Suppressor macrophage treated with lipopolysaccharide for 1 hour (primary cell): ENCODE measurements at places on chromosomes 7 and 10.

- DNase-seq = no peak
Observed at GRCh38 chr10:2210088-2210487, 472.8 kb upstream of the ADARB2 start.

DNA sequence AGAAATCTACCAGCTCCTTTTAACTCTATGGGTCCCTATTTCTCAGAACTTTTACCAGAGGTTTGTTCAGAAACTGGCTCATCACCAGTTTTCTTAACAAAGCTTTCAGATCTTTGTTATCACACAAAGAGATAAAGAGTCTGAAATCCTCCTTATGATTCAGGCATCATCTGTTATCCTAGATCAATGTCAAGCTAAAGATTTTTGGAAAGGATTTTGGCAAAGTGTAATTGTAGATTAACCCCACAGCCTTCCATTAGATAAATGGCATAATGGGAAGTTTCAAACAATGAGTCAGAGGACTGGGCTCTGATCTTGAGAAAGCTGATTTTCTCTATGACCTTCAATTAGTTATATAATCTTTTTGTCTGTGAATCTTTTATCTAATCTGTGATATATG, 192.2 kb downstream of the NXPH1 start:
- DNase-seq = no peak

DNA sequence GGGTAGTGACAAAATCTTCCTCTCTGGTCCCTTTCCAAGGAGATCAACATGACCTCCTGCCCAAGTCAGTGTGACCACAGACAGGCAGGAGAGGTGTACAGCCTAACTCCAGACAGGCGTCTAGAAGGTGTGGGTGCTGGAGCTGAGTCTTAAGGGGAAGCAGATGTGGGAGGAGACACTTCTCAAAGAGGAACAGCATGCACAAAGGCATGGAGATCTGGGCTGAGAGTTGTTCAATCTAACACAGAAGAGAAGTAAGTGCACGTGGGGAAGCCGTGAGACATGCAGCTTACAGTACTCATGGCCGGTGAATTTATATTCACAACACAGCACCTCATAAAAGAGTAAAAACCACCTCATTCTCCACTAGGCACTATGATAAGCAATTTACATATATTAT, 23.8 kb upstream of the GSDME start:
- peak; percentile 93 for DNase-seq

DNA sequence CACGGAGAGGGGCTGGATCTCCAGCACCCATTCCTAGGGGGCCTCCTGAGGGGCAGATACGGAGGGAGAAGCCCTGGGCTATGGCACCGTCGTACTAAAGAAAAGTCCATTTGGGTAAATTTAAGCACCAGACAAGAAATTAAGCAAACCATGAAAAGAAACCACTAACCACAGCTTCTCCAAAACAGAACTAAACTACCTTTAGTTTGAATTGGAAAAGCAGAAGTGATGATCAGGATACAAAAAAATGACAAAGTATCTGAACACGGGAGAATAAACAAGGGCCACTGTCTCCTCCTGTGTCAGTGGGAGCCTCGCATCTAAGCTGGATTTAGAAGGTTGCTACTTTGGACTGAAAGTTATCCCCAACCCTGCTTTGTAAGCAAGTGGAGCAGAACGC, 69.1 kb downstream of the DIP2C start:
- no peak for DNase-seq

GRCh38 chr10:47114680-47115186, 185.3 kb upstream of the GDF10 start:
- DNase-seq = no peak

DNA sequence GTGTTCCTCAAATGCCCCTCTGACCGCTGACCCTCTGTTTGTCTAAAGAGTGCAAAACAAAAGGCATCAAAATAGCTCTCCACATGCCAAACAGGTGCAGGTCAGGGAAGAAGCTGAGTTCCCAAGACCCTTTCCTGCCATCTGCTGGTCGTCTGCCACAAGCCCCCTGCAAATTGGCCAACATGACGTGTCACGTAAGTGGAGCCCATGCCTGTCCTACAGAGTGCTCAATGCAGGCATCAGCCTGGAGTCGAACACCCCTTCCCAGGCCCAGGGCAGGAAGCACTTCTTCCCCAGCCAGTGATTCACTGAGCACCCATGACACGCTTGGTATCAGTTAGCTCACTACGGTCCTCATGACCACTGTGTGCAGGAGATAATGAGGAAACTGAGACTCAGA, 14.1 kb downstream of the TMEM72 start:
- peak; percentile 79 for DNase-seq

GRCh38 chr7:36871863-36872262, 147.6 kb upstream of the AOAH start:
- DNase-seq = no peak

DNA sequence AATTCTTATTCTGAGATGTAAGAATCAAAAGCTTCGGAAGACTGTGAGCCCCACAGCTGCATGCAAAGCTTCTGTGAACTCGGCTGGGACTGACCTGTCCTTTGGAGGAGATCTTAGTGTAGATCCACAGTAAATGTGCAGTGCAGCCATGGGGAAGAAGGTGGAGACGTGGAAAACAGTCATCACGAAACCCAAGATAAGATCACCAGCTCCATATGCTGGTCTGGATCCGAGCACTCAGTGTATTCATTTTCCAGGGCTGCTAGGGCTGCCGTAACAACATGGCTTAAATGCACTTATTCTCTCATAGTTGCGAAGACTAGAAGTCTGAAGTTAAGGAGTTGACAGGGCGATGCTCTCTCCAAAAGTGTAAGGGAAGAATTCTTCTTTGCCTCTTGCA, 143.0 kb upstream of the TCF7L2 start:
- no peak for DNase-seq

GRCh38 chr10:76398043-76398710, 966.8 kb downstream of the LRMDA start:
- DNase-seq = no peak

- DNase-seq = no peak
Observed at GRCh38 chr7:13797545-13797944, 191.9 kb downstream of the ETV1 start.
